GM10248 (cell line): ENCODE measurements at places on chromosomes 6 and 20.

- no peak for DNase-seq
Observed at GRCh38 chr6:168124921-168125320, 45.9 kb upstream of the FRMD1 start.

DNA sequence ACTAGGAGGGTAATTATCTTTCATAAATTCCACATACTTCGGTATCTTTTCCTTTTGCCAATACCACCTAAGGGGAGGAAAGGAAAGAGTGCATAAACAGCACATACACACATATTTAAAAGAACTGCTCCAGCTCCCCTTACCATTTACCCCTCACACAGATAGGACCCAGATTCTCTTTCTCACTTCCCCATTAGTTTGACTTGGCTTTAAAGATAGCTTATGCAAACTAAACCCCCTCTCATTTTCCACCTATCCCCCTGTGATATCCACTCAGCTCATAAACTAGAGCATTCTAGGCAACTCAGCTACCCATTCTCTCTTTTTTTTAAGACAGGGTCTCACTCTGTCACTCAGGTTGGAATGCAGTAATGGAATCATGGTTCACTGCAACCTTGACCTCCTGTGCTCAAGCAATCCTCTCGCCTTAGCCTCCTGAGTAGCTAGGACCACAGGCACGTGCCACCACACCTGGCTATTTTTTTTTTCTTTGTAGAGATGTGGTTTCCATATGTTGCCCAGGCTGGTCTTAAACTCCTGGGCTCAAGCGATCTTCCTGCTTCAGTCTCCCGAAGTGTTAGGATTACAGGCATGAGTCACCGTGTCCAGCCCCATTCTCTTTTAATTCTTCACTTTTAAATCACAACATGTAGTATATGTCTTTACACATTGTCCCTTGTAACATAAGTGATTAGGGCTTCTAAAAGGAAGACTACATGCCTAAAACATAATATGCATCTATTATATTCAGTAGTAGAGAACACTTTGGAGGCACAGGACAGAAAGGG is 4.0 kb downstream of the FUCA2 start:
- peak; percentile 20 for DNase-seq

DNA sequence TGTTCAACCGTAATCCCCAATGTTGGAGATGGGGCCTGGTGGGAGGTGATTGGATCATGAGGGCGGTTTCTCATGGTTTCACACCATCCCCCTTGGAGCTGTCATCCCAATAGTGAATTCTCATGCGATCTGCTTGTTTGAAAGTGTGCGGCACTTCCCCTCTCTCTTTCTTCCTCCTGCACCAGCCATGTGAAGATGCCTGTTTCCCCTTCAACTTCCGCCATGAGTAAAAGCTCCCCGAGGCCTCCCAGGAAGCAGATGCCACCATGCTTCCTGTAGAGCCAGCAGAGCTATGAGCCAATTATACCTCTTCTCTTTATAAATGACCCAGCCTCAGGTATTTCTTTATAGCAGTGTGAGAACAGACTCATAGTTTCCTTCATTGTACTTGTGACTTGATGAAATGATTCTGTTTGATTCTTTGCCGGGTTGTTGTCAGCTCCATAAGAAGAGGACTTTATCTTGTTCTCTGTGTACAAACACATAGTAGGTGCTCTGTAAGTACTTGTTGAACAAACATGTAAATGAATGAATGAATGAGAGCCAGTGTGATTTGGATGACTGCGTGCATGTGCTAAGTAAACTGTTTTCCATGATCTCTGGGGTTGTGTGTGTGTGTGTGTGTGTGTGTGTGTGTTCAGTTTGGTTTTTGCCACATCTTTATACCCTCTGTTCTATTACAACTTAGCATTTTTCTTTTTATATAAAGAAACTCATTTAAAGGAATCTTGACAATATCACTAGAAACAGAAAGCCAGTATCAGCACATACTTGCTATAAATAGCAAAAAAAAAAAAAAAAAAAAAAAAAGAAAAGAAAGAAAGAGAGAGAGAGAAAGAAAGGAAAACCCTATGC is 22.5 kb upstream of the PTGIS start:
- no peak for DNase-seq

DNA sequence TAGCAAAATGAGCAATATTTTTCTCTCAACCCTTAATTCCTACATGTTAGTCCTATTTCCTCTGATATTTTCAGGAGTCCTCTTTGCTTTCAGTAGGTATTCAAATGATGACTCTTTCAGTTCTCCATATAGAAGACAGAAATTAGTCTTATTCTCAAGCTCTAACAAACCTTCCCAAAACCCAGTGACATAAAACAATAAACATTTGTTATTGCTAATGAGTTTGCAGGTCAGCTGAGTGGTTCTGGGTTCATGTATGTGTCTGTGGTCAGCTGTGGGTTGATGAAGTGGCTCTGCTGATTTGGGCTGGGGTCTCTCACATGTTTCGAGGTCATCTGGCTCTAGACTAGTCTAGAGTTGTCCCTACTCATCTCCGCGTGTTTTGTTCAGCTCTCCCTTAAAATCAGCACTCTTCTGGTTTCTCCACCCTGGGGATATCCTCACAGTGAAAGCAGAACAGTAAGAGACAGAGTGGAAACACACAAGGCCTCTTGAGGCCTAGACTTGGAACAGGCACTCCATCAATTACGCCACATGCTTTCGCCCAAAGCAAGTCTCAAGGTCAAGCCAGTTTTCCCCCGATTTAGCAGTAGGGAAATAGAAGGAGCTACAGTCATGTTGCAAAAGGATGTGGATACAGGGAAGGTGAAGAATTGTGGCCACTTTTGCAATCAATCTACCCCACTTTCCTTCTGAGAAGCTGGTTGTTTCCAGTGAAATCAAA is 273.0 kb downstream of the PLCB1 start:
- no peak for DNase-seq

DNA sequence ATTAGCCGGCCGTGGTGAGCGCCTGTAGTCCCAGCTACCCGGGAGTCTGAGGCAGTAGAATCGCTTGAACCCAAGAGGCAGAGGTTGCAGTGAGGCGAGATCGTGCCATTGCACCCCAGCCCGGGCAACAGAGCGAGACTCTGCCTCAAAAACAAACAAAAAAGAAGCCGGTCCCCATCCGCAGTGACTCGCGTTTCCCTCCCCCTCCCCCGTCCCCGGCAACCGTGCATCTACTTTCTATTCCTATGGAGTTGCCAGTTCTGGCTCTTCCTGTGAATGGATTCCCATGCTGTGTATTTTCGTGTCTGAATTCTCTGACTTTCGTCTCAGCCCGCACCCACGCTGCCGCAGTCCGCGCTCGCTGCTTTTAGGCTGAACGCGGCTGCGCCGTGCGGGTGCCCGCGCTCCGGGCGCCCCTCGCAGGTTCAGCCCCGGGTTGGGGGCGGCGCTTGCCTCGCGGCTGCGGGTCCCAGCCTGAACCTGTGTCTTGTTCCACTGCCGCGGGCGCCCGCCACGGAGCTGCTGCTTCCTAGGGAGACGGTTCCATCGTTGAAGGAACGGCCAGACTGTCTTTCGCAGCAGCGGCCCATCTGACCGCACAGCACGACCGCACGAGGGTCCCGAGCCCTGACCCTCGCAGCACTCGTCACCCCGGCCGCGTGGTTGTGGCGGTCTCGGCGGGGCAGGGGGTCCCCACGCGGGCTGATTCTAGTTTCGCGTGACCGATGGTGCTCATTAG is 1.1 kb upstream of the MRGBP start:
- no peak for DNase-seq

- DNase-seq = no peak
Observed at GRCh38 chr6:17013701-17014100, 88.1 kb upstream of the STMND1 start.

- no peak for DNase-seq
Observed at GRCh38 chr6:100466410-100467128, 1.8 kb upstream of the SIM1 start.

GRCh38 chr6:140641412-140641811 is 1267.0 kb upstream of the CITED2 start:
- no peak for DNase-seq

DNA sequence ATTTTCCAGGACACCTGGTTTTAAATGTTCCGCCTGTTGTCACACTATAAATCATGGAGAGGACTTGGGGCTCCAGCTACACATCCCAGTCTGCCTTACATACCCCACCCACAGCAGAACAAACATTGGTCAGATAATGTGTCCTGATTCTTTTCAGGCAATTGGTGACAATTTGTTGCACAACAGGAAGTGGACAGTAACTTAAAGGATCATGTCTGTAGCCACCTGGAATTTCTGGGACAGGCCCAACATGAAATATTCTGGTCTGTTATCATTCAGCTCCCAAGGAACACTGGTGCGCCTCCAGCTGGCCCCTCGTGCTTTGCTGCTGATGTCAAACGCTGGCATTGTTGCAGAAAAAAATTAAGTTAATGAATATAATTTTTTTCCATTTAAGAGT is 117.2 kb downstream of the SOBP start:
- no peak for DNase-seq

- no peak for DNase-seq
Observed at GRCh38 chr6:134658596-134658995, 291.3 kb downstream of the ALDH8A1 start.

GRCh38 chr20:56566621-56567020 is 33.6 kb downstream of the FAM209B start:
- DNase-seq = no peak

DNA sequence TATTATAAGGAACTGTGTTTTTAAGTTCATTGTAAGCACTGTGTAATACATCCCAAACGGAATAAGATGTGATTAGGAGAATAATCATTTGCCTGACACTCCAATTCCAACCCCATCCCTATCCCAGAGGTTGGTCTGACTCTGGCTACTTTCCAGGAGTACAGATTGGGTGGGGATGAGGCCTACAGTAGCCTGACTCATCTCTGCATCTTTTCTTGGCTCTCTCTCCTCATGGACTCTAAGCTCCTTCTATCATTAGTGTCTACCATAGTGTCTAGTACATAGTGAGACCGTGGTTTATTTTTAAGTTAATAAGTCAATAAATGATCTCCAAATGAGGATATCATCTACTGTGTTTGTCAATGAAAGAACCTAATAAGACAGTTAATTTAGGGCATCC is 92.2 kb upstream of the CNKSR3 start:
- DNase-seq = no peak

- DNase-seq = no peak
Observed at GRCh38 chr6:153172815-153173214, 41.7 kb upstream of the RGS17 start.

DNA sequence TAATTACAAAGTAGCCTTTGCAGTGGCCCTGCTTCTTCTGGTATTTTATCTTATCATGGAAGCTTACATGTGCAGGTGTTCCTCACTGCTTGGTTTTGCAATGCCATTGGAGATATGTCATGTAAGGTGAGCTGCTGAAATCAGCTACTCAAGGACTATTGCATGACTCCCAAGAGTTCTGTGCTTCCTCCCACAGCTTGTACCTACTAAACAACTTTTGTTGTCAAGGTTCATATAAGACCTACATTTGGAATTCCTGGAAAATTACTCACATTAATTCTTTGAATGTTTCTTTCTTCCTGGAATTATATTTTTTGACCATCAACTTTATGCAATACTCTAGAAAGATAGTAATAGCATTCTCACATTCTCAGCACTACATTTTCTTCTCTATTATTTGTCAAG is 427.5 kb upstream of the HSF2 start:
- no peak for DNase-seq

- DNase-seq = no peak
Observed at GRCh38 chr6:101395345-101395744, 1.8 kb downstream of the GRIK2 start.

DNA sequence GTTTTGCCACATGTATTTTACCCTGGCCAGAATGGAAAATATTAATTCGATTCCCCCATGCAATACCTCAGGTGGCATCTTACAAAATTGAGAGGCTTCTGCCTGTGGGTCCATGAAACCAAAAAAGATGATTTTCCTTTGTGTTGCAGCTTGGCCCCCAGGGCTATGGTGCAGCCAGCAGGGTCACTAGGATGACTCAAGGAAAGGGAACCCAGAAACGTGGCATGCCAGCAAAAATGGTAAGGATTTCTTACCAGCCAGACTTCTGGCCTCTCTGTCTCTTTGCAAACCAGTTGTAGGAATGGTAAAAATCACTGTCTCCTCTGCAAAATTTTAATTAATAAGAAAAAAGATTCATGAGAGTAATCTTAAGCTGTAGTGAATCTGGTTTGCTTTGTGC is 11.6 kb upstream of the TAAR9 start:
- no peak for DNase-seq

GRCh38 chr6:37170273-37171200 is 585 bp downstream of the PIM1 start:
- peak; percentile 29 for DNase-seq

GRCh38 chr20:6819599-6819998 is 52.1 kb downstream of the BMP2 start:
- DNase-seq = no peak

DNA sequence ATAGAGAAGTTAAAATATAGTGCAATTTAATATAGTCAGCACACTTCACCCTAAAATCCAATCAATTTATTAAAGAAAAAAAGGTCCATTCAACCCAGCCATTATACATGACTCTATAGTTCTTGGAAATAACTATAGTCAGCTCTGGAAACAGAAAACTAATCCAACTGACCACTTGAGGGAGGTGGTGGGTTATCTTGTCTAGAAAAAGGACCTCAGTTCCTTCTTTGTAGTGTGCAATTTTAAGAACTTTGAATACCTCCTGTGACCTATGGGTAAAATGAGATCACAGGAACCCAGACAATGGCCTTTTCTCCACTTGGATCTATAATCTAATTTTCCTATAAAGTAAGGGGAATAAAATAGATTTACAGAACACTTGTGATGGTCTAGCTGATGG is 163.6 kb upstream of the CENPW start:
- no peak for DNase-seq
